Stimulated activated CD4-positive, alpha-beta T cell treated with anti-CD3 and anti-CD28 coated beads, Interleukin-15, amount 100 ng/mL, for 1 hour (primary cell): ENCODE measurements at places on chromosomes 11 and 22.

DNA sequence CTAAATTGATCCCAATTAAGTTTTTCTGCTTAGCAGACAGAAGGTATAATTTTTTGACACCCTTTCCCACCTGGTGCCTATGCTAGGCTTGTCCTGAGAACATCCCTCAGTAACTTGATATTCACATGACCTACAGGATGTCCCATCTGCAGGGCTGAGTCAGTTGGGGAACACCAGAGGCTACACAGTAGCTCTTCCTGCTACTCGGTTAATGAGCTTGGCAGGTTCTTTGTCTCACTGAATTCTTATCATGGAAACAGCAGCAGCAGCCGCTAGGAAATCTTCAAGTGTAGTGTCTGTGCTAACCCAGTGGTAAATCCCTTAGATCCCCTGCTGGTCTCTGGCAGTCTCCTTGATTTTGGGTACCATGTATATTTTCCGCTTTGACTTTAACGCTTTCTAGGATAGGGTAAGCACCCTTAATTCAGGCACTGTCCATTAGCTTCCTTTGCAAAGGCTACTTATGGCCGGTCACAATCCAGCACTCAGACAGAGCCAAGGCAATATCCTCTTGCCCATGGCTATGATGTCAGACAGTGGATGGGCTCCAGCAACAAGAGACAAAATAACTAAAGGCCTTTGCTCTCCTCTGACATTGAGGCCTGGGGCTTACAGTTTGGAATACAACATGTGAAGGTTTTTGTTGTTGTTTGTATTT, 8.5 kb downstream of the MRPL16 start:
- DNase-seq, result no peak

GRCh38 chr11:11243209-11243589, 109.9 kb downstream of the CSNK2A3 start:
- no peak for DNase-seq

DNA sequence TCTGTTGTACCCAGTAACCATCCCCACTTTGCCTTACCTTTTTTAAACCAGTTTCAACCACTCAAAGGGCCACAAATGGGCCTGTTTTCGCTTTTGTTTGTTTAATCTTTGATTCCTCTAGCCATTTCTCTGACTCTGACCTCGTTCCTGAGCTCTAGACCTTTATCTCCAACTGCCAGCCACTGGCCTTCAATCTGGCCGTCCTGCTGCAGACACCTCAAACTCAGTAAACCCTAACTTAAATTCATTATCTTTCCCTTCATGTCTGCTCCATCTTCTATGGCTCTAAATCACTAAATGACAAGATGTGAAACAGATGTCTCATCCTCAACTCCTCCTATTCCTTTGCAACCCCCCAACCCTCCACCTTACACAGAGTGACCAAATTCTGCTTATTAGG, 1.3 kb upstream of the GDPD4 start:
- DNase-seq, result no peak

DNA sequence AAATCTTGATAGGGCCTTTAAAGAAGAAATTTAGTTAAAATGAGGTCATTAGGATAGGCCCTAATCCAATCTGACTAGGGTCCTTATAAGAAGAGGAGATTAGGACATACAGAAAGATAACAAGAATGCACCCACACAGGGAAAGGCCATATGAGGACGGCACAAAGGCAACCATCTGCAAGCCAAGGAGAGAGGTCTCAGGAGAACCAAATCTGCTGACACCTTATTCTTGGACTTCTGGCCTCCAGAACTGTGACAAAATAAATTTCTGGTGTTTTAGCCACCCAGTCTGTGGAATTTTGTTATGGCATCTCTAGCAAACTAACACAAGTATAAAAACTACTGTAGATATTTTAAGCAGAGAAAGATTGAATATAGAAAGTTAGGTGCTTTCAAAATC, 28.6 kb downstream of the ADM start:
- no peak for DNase-seq

DNA sequence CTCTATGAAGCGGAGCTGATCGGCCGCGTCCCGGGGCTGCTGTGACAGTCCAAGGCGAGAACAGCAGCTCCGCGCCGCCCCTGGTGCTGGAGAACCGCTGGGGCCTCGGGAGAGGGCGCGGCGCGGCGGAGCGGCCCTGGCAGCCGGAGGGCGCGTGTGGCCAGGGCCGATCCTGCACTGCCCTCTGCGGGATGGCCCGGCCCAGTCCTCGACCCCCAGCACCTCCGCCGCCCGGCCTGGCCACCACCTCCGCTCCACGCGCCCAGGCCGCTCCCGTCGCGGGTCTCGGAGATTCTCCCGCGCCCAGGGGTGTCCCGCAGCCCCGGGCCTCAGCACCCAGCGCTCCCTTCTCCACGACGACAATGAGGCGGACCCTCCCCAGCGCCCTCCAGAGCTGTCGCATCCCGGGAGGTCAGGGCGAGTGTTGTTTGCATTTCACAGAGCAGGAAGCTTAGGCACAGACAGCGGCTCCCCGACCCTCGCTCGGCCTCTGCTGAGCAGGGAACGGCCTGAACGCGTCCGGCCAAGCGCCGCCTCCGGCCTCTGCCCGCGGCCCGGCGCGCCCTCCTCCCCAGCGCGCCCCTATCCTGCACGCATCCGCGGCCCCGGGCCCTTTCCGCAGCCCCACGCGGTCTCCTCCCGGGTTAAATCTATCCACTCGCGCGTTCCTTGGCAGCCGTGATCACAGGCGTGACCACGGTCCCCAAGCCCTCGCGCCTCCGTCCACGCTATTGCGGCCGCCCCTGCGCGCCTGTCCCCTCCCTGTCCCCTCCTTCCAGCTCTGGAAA, 109.7 kb downstream of the WNT7B start:
- no peak for DNase-seq

DNA sequence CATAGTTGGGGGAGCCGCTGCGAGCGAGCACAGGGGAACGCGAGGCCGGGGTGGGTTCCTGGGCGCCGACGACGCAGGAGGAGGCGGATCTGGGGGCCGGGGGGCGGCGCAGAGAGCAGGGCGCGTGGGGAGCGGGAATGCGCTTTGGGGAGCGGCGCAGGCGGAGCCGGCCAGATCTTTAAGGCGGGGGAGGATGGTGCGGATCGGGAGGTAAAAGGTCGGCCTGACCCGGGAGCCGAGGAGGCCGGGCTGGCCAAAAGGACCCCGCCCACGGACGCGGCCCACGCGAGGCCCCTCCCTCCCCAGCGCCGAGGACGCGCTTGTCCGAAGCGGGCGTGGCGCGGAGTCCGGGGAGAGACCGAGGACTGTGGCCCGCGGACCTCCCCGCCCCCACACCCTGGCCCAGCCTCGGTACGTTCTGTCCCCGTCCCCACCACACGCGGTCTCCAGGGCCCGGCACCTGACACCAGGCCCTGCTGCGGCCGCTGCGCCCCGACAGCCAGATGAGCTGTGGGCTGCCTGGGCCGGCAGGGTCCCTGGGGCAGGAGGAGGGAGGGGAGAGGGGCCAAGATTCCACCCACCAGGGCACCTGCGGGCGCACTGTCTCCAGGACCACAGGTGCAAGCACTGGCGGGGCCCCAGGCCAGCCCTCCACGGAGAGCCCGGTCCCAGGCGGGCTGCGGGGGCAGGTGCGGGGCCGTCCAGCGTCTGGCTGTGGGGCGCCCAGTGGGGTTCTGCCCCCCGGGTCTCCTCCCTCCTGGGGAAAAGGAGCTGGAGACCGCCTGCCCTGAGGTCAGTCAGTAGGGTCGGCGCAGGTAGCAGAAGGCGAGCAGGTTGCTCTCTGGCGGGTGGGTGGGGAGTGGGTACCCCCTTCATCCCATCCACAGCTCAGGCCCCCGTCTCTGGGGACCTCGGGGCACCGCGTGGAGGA, 10.9 kb downstream of the PIM3 start:
- no peak for DNase-seq

- no peak for DNase-seq
These were observed 13.7 kb downstream of the SULT4A1 start for GRCh38 chr22:43848366-43849171.

DNA sequence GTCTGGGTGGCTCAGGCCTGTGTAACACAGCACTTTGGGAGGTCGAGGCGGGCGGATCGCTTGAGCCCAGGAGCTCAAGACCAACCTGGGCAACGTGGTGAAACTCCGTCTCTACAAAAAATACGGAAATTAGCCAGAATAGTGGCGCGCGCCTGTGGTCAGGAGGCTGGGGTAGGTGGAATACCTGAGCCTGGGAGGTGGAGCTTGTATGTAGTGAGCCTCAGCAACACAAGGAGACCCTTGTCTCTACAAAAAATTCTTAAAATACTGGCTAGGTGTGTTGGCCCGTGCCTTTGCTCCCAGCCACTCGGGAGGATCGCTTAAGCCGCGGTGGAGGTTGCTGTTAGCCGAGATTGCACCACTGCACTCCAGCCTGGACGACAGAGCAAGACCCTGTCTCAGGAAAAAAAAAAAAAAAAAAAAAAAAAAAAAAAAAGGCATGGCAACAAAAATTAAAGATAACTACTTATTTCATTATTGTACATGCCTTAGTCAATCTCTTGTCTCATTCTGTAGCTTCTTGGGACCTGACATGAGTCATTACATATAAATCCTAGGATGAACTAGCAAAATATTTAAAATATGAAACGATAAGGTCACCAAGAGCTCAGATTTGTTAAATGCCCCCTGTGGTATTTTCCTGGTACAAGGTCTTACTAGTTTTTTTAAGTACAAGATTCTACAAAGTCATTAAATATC, 1.1 kb downstream of the TAF1D start:
- DNase-seq, result peak; percentile 15

DNA sequence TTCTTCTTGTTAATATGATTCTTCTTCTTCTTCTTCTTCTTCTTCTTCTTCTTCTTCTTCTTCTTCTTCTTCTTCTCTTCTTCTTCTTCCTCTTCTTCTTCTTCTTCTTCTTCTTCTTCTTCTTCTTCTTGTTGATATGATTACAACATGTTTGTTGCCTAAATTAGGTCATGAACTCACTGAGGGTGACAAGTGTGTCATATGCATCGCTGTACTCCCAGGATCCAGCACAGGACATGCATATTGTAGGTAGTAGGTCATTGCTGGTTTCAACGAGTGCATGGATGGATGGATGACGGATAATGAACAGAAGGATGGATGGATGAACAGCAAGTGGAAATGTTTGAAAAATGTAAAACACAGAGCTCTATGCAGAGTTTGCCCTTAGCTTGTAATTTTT, 14.9 kb upstream of the PVALB start:
- no peak for DNase-seq

DNA sequence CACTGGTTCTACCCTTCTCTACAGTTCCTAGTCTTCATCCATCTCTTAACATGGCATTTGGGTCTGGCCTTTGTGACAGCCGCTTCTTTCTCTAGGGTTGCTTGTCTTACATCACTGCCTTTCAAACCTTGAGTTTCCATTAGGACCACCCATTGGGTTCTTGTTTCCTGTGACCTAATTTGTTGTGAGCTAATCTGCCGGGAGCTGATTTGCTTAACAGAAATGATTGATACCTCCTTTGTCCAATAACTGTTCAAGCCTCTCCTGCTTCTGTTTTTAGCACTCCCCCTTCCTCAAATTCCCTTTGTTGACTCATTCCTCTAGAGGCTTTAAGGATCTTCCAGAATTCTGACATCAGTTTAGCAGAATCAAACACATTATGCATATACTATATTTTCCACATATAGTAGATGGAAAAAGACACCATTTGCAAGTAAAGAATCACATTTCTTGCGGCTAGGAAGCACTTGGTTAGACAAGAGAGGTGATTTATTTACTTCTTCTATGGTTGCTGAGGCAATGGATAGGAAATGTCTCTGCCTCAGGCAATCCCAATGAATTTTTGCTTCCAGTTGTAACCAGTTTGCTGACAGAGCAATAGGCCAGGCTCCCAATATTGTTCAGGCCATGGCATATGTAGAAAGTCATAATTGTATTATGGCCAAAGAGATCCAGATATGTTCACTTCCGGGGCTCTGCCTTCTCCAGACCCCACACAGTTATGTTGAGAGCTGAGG, 130.7 kb downstream of the SNX19 start:
- no peak for DNase-seq
